ENCODE measurements at places on chromosomes 16 and 17.

GRCh38 chr17:3221850-3222249 lies 14.4 kb downstream of the OR1A1 start:
- DNase-seq = no peak

GRCh38 chr16:19005561-19006445 lies 22.1 kb downstream of the TMC7 start:
- no peak for DNase-seq

DNA sequence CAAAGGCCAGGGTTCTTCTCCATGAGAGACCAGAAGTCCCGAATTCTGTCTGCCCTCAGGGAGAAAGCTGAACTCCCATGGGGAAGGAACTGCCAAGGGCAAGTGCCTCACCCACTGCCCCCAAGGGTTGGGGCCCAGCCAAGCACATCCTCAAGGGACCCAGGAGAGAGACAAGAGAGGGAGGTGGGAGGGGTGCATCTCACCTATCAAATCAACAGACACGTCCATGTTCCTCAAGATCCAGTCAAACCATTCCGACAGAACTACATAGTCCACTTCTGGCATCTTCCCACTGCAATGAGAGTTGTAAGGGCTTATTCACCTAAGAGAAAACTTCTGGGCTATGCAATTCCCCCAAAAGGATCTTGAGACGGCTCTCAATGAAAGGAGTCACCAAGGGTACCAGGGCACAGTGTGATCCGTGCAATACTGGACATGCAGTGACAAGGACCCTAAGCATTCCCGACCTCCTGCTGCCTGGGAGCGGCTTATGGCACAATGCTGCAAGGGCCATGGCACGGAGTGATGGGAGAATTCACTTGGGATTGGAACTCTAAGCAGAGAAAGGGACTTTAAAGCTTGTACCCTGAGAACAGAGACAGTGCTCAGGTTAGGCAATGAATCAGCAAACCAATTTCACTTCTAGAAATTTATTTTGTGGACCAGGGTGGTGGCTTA lies 32.2 kb downstream of the TK2 start:
- DNase-seq = no peak

- DNase-seq = no peak
Measured at GRCh38 chr17:71224824-71225575, 895.8 kb upstream of the SOX9 start.

- DNase-seq = no peak
Measured at GRCh38 chr17:17810084-17810894, 26.5 kb downstream of the SREBF1 start.

DNA sequence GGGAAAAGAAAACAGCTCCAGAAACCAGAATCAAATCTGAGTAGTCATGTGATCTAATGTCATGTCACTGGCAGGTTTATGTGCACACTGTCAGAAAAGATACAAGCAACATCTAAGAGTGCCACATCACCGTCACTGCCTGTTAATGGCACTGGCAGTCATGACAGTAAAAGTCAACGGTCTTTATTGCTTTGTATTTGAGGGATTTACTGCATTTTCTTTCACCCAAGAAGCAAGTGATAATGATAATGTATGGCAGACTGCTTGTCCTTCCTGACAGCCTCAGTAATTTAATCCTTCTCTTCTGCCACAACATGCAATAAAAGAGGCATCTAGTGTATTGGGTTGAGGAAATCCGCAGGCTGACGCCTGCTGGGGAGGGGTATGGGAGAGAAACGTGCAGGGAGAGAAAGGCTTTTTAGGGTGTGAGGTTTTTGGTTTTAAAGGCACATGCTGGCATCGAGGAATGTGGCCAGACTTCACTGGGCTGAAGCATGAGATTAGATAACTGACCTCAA lies 92.4 kb downstream of the RPGRIP1L start:
- DNase-seq = no peak

DNA sequence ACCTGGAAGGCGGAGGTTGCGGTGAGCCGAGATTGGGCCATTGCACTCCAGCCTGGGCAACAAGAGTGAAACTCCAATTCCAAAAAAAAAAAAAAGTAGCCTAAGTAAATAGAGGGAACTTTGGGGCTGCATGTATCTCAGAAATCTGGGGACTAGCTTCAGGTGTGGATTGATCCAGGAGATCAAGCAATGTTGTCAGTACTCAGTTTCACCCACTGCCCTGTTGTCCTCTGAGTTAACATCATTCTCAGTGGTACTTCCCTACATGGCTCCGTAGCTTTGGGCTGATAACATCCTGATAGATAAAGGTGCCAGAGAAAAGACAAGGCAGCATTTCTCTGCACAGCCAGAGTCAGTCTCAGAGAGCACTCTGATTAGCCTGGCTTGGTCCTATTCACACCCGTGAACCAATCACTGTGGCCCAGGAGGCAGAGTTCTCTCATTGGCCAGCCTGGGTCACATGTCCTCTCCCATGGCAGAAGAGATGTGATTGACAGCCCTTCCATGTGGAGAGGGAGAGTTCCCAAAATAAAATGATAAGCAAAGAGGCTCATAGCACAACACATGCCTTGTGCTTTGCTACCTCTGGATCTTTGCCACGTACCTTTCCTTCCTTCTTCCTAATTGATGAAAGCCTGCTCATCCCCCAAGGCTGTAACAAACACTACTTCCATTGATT lies 99.6 kb downstream of the ABCC1 start:
- no peak for DNase-seq

DNA sequence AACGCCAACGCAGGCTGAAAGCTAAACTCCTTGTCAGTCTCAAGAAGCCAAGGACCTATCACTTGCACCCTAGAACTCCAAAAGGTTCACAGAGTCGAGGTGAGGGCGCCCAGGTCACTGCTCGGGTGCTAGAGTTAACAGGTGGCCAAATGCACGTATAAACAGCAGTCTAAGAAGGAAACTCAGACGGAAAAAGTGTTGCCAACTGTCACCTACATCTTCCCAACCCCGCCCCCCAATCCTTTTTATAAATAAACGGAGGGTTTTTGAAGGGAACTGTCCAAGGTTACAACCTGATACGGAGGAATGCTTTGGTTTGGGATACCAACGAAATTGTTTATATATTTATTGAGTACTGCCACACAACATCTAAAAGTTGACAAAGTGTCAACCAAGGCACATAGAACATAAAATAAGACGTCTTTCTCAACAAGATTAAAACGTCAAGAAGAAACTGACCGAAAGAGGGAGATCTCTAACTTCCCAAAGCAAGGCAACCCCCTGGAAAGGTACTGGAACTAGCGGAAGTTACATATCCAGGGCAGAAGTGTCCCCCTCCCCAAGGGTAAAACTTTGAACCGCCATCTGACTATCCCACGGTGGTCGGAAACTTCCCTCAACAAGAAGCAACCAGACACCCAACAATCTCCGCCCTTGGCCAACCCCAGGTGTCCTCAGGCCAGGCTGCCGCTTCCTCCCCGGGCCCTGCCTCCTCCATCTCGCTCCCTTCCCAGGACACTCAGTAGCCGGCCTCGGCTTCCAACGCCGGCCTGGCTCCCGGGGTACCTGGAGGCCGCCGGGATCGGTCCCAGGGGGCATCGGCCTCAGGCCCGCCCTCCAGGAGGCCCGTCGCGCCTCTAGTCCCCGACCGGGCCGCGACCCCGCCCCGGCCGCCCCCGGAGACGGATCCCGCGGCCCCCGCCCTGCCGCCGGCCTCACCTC lies 982 bp downstream of the SPAG9 start:
- no peak for DNase-seq

Measured in memory B cell (primary cell).